NCI-H187 treated with DMSO at 0.1 percent for 48 hours (cell line): ENCODE measurements at places on chromosomes 5 and 9.

GRCh38 chr5:15255576-15255975, 244.4 kb upstream of the FBXL7 start:
- no peak for DNase-seq

- DNase-seq = no peak
Observed at GRCh38 chr9:117549444-117549843, 134.6 kb upstream of the ASTN2 start.

GRCh38 chr5:14739538-14739937, 75.0 kb downstream of the OTULIN start:
- no peak for DNase-seq

GRCh38 chr9:14213504-14213903, 100.4 kb downstream of the NFIB start:
- DNase-seq = no peak

DNA sequence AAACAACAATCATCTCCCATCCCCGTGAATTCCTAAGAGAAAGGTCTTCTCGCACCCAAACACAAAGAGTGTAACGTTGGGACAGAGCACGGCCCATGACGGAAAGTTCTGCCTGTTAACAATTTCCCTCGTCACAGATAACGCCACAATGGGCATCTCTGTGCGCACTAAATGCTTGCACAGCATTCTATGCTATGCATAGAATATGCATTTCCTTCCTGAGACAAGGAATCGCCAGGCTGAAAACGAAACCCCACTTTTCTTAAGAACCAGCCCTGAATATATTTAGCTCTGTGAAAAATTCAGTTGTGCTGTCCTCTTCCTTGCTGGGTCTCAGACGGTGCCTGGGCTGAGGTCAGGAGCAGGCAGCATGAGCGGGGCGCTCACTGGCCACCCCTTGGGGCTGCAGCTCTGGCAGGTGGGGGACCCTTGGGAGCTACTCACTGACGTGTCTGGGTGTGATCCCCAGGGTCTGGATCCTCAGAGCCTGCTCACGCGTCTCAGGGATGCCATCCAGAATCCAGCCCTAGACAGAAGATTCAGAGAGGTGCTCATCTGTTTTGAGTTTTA, 49.8 kb downstream of the AK8 start:
- DNase-seq = no peak

GRCh38 chr9:967903-968641, 8.4 kb upstream of the DMRT3 start:
- no peak for DNase-seq

- DNase-seq = no peak
Observed at GRCh38 chr5:38645508-38645907, 89.1 kb upstream of the LIFR start.

GRCh38 chr5:67289763-67290521, 93.3 kb upstream of the CD180 start:
- DNase-seq = no peak
